ENCODE measurements at places on chromosomes 13 and 19.

- no peak for DNase-seq
Observed at GRCh38 chr13:97124915-97125809, 97.0 kb upstream of the MBNL2 start.

DNA sequence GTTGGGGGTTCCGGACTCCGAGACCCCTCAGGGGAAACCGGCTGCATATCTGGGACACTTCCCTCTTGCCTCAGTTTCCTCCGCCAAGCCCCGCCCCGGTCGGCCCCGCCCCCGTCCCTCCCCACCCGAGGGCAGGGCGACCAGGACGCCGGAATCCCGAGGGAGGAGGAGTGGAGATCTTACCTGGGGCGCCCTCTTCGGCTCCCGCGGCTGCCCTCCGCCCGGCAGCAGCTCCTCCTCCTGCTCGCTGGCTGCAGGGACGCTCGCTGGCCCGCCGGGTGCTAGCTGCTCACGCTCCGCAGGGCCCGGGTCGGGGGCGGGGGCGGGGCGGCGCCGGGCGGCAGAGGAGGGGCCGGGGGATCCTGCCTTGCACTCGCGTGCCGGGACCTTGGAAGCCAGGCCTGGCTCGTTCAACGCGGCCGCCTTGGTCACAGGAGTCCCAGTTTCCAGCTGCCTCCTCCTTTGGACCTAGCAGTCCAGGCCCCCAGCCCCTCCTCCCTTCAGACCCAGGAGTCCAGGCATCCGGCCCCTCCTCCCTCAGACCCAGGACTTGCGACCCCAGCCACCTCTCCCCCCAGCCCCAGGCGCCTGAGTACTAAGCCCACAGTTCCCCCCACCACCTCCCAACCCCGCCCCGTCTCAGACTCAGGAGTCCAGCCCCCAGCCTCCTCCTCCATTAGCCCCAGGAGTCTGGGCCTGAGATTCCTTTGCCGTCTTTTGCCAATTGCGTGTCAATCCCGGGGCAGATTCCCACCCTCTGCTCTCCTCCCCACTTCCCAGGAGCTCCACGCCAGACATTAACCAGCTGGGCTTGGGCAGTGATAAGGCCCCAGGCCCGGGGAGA is at the start of gene NTF4:
Gene NTF4 (minus strand): TSS at position 51 of the 844 bp plus-strand sequence. CDS start 2,821 bp downstream, outside the sequence.
- DNase-seq = no peak

- no peak for DNase-seq
Observed at GRCh38 chr13:99690426-99691174, 189.3 kb downstream of the TM9SF2 start.

- no peak for DNase-seq
Observed at GRCh38 chr13:34803756-34804155, 138.3 kb upstream of the NBEA start.

DNA sequence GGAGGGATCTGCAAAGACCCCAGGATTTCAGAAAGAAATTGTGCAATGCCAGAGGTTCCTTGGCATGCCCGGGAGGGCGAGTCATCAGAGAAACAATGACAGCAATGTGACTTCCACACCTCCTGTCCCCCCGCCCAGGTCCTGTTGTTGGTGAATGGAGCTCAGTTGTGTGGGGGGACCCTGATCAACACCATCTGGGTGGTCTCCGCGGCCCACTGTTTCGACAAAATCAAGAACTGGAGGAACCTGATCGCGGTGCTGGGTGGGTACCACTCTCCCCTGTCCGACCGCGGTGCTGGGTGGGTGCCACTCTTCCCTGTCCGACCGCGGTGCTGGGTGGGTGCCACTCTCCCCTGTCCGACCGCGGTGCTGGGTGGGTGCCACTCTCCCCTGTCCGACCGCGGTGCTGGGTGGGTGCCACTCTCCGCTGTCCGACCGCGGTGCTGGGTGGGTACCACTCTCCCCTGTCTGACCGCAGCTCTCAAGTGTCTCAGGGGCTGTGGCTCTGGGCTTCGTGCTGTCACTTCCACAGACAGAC is 5.2 kb upstream of the F10 start:
- DNase-seq = no peak

DNA sequence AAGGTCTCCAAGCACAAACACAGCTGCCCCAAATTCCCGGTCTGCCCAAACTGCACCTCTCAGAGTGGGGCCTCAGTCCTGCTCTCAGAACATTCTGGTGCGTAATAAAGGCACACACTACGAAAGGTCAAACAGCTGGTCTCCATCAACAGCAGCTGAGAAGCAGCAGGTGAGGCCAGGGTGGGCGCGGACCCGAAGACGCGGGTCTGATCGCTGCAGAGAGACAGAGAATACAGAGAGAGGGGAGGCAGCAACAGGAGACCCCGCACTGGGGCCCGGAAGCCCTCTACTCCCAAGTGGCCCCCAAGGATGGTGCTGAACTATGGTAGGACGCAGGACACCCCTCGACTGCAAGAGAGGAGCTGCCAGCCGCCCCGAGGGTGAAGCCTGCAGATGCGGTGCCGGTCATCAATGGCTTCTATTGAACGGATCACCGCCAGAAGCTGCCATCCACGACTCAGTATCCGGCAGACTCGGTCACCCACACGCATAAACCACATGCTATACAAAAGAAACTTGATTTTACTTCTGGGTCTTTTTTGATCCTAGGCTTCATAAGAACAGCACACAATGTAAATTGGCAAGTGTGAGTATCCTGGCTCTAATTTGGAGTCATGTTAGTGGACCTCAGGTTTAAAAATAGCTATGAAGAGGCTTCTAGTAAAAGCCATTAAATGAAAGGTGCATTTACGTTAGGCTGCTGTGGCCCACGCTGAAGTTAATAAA is 33.4 kb downstream of the STK24 start:
- DNase-seq = no peak

DNA sequence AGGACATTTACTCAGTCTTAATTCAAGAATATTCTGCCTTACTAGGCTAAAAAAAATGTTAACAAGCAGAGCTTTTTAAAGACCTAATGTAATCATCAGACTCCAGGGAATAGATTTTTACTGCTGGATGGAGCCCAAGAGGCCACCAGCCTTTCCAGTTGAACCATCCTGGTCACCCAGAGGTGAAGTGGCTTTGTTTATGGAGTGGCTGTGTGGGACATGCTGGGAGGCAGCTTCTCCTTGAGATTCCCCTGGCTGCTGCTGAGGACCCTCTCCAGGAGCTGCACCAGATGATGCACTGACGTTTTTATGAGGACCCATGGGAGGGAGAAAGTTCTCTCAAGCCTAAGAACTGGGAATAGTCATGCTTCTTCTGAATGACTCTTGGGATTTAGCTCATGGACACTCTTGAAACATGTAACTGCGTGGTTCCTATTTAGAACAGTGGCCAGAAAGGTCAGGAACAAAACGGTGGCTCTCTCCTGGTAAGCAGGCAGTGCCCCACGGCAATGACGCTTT is 205.9 kb upstream of the MIR17HG start:
- no peak for DNase-seq

GRCh38 chr13:23656637-23657371 is 86.6 kb downstream of the TNFRSF19 start:
- no peak for DNase-seq

DNA sequence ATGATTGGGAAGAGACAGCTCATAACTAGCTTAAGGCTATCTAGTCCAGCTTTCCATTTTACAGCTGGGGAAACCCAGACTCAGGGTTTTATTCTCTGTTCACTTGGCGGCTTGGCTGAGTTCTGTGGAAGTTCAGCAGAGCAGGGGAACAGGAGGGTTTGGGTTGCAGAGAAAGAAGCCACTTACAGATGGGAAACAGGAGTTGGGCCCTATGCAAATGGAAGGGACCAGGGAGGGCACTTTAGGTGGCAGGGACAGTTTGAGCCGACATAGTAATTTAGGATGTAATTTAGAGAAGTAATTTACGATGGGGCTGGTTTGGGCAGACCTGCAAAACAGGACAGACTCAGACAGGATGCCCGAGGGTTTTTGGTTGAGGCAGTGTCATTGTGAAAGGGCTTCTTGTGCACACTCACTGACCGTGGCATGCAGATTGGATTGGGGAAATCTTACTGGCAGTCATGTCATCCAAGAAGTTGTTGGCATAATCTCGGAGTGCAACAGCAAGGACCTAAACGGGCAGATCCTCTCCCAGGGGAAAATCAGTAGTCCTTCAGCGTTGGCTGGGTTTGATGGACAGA is 47.3 kb upstream of the GPR183 start:
- no peak for DNase-seq

GRCh38 chr19:15330801-15331418 is 1.4 kb downstream of the BRD4 start:
- no peak for DNase-seq

GRCh38 chr19:9793071-9793591 is 24.6 kb upstream of the ZNF846 start:
- peak; percentile 23 for DNase-seq

GRCh38 chr13:39370048-39370447 is 232.9 kb downstream of the LHFPL6 start:
- no peak for DNase-seq

GRCh38 chr19:10981252-10981895 is 20.5 kb downstream of the SMARCA4 start:
- no peak for DNase-seq

DNA sequence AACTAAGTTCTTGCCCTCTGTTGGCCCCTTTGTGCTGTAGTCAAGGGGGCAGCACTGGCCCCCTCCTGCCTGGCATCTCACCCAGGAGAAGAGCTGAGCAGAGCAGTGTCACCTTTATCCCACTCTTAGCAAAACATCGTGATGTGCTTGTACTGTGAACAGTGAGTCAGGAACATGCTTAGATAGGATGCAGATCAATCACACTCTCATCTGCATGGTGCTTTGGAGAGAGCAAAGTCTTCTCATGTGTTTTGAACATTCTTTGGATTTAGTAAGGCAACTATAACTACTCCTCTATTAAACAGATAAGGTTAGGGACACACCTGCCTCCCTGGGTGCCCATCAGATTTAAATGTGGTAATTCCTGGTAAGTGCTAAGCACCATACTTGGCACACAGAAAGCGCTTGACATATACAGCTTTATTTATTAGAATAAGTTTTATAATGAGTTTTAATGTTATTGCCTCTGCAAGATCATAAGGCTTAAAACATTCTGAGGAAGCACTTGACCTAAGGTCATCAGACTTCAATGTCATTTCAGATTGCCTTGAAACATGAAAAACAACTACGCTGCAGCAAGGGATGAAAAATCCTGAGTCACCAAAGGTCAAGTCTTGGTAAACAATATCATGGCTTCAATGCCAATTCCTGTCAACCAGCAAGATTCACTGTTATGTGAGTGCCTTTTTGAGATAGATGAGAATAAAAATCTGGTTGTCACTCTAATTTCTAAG is 82.4 kb upstream of the IRS2 start:
- DNase-seq = no peak

DNA sequence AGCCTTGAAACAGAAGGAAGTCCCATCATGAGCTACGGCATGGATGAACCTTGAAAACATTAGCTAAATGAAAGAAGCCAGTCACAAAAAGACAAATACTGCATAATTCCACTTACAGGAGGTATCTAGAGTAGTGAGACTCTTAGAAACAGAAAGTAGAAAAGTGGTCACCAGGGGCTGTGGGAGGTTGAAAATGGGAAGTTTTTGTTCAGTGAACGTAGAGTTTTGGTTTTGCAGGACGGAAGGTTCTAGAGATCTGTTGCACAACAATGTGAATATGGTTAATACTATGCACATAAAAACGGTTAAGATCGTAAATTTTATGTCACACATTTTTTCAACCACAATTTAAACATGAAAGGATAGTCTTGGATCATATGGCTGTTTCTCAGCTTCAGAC is 11.9 kb upstream of the SLC10A2 start:
- DNase-seq = no peak

DNA sequence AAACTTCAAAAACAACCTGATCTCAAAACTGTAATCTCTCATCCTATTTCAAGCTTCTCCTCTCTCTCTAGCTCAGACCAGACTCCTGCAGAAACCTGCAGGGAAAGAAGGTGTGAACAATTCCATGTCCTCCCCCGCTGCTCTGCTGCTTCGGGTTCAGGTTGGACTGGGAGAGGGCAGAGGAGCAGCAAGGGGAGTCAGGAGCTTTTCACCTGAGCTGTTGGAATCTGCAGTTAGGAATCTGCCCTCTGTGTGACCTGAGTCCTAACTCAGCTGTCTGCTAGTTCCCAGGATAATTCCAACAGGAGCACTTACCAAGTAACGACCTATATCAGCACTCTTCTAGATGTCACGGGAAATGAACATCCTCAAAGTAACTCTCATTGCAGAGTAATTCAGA is 118.3 kb downstream of the DNAJC15 start:
- DNase-seq = no peak

- peak; percentile 38 for DNase-seq
Observed at GRCh38 chr13:30763786-30764413, 28.6 kb downstream of the ALOX5AP start.

- DNase-seq = no peak
Observed at GRCh38 chr19:6720369-6721137, at the start of gene C3. C3 (minus strand) TSS chr19:6720650; CDS start chr19:6720589, 61 bp downstream.

DNA sequence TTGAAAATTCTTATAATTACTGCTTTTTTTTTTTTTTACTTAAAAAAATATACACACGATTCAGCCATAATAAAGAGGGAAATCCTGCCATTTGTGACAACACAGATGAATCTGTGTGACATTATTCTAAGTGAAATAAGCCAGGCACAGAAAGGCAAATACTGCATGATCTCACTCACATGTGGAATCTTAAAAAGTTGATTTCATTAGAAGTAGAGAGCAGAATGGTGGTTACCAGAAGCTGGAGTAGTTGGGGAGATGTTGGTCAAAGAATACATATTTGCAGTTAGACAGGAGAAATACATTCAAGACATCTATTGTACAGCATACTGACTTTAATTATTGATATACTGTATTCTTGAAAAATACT is 116.2 kb downstream of the KLF12 start:
- no peak for DNase-seq

- DNase-seq = no peak
Observed at GRCh38 chr19:18849838-18850400, 18.2 kb downstream of the UPF1 start.

DNA sequence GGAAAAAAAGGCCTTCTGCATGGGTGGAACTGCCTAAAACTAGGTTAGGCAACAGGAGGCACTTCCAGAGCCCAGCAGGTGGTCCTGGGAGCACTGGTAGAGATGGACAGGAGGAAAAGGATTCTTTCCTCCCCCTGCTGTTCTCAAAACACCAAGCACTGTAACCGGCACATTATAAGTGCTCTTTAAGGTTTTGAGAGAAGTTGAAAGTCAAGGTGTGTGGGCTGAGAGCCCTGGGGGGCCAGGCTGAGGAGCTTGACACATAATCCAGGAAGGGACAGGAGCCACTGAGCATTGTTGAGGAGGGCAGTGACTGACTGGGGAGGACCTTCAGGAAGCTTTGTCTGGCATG is 32.3 kb downstream of the SPATA13 start:
- no peak for DNase-seq
